ENCODE measurements at places on chromosomes 12 and 14.

DNA sequence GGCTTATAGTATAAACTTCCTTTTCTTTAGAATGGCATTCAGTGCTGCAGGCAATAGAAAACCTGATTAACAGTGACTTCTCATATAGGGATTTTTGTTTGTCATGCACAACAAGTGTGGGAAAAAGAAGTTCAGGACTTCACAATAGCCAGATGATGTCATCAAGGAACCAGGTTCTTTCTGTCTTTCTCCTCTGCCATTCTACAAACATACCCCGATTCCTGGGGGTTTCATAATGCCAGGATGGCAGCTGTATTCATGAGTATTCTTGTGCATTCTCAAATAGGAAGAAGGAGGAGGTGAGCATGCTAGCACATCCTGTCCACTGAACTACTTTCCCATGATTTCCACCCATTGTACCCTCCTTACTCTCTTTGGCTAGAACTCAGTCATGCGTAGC lies 182.7 kb upstream of the EEA1 start:
- no peaks in the 10 kb centered on the region for H3K36me3 ChIP-seq
- peaks cover 7% of the 10 kb centered on the region for H3K4me1 ChIP-seq
- DNase-seq: peak; percentile 65
- H3K4me3 ChIP-seq: no peak overlapping the region
- no peaks in the 10 kb centered on the region for H3K27me3 ChIP-seq

DNA sequence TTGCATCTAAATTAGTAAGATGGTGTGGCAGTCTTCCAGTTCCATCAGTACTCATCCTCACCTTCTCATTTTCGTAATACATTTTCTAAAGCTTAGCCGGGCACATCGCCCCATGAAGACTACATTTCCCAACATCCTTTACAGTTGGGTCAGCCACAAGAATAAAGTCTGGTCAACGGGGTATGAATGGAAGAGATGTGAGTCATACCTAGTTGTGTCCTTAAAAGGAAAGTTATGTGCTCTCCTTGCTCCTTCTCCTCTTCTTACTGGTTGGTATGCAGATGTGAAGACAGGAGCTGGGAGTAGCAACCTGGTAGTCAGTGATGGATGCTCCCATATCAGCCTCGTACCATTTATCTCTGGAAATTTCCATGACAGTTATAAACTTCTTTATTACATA lies 35.9 kb upstream of the EGLN3 start:
- H3K27me3 ChIP-seq: no peaks in the 10 kb centered on the region
- no peaks in the 10 kb centered on the region for H3K36me3 ChIP-seq
- DNase-seq: peak; percentile 71
- no peak overlapping the region for H3K27ac ChIP-seq
- no peak overlapping the region for H3K4me3 ChIP-seq

GRCh38 chr12:75634244-75635222 lies 123.1 kb upstream of the KRR1 start:
- H3K27me3 ChIP-seq: no peaks in the 10 kb centered on the region
- peaks cover 16% of the 10 kb centered on the region for H3K4me1 ChIP-seq
- H3K27ac ChIP-seq: 0 out of 2 replicates have a peak overlapping the region, but pooled peaks have one; percentile 56

GRCh38 chr12:27968972-27969623 lies 3.4 kb downstream of the PTHLH start:
- H3K27me3 ChIP-seq: no peaks in the 10 kb centered on the region
- no peaks in the 10 kb centered on the region for H3K36me3 ChIP-seq
- 0 out of 2 replicates have a peak overlapping the region, but pooled peaks have one; percentile 33 for H3K27ac ChIP-seq
- peaks cover 42% of the 10 kb centered on the region for H3K4me1 ChIP-seq
- peak; percentile 29 for DNase-seq

- H3K27me3 ChIP-seq: no peaks in the 10 kb centered on the region
- peak within 1 kb of the TSS; percentile 77 for H3K27ac ChIP-seq
- H3K4me1 ChIP-seq: peaks cover 75% of the 10 kb centered on the region
- H3K36me3 ChIP-seq: peaks cover 11% of the 10 kb centered on the region
- peak within 1 kb of the TSS; percentile 92 for H3K4me3 ChIP-seq
These were observed at the start of gene KRT80 for GRCh38 chr12:52191841-52192791. Gene KRT80 (minus strand): TSS chr12:52192014. CDS start chr12:52191902, 112 bp downstream.

- no peak for DNase-seq
- H3K36me3 ChIP-seq: no peaks in the 10 kb centered on the region
- H3K4me1 ChIP-seq: no peaks in the 10 kb centered on the region
- H3K4me3 ChIP-seq: peak overlapping the region; percentile 31
- H3K27ac ChIP-seq: no peak overlapping the region
These were observed 14.2 kb upstream of the PAX9 start for GRCh38 chr14:36647417-36647823.

GRCh38 chr14:68000511-68000910 lies 180.9 kb downstream of the RAD51B start:
- DNase-seq: no peak
- no peak overlapping the region for H3K27ac ChIP-seq
- peaks cover 7% of the 10 kb centered on the region for H3K4me1 ChIP-seq
- H3K27me3 ChIP-seq: no peaks in the 10 kb centered on the region
- H3K4me3 ChIP-seq: no peak overlapping the region

- H3K4me1 ChIP-seq: peaks cover 18% of the 10 kb centered on the region
- no peak overlapping the region for H3K4me3 ChIP-seq
- H3K27ac ChIP-seq: peak overlapping the region; percentile 60
- no peaks in the 10 kb centered on the region for H3K36me3 ChIP-seq
These were observed 826 bp downstream of the ZNF705A start for GRCh38 chr12:8157484-8158198.

DNA sequence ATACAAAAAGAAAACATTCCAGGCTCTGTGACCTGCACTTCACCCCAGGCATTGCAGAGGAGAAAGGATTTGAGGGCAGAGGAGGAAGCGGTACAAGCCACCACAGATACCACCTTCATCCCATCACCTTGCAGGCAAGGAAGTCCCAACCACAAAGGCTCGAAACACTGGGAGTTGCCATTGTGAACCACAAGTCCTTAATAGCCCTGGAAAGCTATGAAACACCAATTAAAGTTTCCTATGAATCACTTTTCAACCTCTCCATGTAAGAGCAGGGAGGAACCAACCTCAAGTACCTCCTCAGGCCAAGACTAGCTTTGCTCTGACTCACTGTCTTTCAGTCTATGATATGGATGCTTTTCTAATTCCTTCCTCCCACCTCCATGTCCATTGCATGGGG lies 27.0 kb downstream of the MAP3K9 start:
- H3K36me3 ChIP-seq: peaks cover 12% of the 10 kb centered on the region
- no peak overlapping the region for H3K4me3 ChIP-seq
- DNase-seq: peak; percentile 9
- H3K27me3 ChIP-seq: no peaks in the 10 kb centered on the region

DNA sequence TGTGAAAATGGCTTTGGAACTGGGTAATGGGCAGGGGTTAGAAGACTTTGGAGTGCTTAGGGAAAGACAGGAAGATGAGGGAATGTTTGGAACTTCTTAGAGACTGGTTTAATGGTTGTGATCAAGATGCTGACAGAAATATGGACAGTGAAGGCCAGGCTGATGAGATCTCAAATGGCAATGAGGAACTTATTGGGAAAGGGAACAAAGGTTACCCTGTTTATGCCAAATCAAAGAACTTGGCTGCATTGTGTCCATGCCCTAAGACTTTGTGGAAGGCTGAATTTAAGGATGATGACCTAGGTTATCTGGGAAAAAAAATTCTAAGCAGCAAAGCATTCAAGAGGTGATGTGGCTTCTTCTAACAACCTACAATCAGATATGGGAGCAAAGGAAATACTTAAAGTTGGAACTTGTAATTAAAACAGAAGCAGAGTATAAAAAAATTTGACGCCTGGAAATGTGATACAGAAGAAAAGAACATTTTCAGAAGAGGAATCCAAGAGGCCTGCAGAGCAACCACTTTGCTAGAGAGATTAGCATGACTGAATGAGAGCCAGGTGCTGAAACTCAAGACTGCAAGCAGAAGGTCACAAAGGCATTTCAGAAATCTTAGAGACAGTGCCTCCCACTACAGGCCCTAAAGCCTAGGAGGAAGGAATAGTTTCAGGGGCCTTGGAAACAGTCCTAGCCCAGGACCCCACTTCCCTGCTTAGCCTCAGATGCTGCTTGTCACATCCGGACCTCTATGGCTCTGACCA lies 65.6 kb upstream of the FLRT2 start:
- H3K4me3 ChIP-seq: no peak overlapping the region
- no peaks in the 10 kb centered on the region for H3K27me3 ChIP-seq
- DNase-seq: no peak
- H3K36me3 ChIP-seq: no peaks in the 10 kb centered on the region
- no peak overlapping the region for H3K27ac ChIP-seq

DNA sequence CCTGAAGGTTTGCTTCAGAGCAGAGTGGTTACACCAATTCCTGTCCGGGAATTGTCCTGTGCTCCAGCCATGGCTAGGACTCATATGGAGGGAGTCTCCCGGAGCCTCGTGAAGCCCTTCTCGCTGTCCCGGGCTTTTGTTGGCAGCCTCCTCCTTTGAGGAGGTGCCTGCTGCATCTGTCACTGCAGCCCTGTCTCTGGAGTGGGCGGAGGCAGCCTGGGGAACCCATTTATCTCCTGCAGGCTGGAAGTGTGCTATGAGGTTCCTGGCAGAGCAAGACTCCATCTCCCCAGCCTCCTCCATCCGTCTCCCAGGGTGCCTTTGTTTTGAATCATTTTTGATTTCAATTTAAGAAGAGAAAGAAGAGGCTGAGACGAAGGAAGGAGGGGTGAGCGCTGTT lies 355.3 kb downstream of the GLT1D1 start:
- H3K4me1 ChIP-seq: no peaks in the 10 kb centered on the region
- DNase-seq: no peak
- H3K27ac ChIP-seq: no peak overlapping the region
- no peaks in the 10 kb centered on the region for H3K36me3 ChIP-seq
- H3K27me3 ChIP-seq: peaks cover 30% of the 10 kb centered on the region
- no peak overlapping the region for H3K4me3 ChIP-seq

DNA sequence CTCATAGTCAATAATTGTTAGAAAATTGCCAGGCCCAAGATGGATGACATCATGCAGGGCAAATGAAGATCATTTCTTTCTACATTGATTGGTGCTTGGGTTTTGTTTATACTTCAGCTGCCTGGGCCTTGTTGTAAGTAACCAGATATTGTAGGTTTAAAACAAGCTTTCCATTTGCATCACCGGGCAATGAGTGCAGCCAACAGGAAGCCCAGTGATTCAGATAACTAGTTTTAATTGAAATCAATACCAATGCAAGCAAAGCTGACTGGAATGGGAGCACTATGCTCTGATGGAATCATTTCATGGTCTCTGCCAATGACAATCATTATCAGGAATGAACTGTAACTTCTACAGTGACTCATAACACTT lies 279.3 kb downstream of the DUSP6 start:
- H3K4me1 ChIP-seq: peaks cover 7% of the 10 kb centered on the region
- no peaks in the 10 kb centered on the region for H3K36me3 ChIP-seq
- no peak for DNase-seq
- H3K27me3 ChIP-seq: no peaks in the 10 kb centered on the region
- no peak overlapping the region for H3K4me3 ChIP-seq

- DNase-seq: no peak
- no peak overlapping the region for H3K27ac ChIP-seq
- no peaks in the 10 kb centered on the region for H3K27me3 ChIP-seq
These were observed 251.2 kb downstream of the ACSS3 start for GRCh38 chr12:81329085-81329484.

DNA sequence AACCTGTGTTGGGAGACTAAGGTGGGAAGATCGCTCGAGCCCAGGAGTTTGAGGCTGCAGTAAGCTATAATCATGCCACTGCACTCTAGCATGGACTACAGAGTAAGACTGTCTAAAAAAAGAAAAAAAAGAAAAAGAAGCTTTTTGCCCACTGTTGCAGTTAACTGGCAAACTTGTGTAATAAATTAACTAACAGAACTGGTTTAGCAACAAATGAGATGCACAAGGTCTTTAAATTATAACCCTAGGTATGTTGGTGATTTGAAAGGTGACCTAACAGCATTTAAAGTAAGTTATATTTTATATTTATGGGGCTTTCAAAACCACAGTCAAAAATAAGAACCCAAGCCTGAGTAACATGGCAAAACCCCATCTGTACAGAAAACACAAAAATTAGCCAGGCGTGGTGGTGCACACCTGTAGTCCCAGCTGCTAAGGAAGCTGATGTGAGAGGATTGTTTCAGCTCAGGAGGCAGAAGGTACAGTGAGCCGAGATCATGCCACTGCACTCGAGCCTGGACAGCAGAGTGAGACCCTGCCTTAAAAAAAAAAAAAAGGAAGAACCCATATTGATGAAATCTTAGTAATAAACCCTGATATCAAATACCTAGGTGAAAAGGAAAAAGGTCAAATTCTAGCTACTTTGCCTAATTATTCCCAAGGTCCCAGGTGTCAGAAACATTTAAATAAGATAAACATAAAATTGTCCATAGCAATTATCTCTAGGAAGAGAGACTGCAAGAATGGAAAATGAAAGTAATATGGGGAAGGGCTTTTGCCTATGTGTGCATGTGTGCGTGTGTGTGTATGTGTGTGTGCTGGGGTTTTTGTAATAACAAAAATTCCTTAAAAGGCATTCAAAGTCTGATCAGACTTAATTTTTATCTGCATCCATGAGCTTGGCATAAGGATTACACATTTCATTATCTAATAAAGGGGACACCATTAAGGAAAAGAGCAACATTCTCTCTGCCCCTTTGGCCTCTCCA lies 15.4 kb downstream of the SYNE2 start:
- peaks cover 52% of the 10 kb centered on the region for H3K4me1 ChIP-seq
- DNase-seq: peak; percentile 79
- H3K27me3 ChIP-seq: no peaks in the 10 kb centered on the region
- H3K4me3 ChIP-seq: no peak overlapping the region

- H3K36me3 ChIP-seq: no peaks in the 10 kb centered on the region
- no peak for DNase-seq
- H3K4me1 ChIP-seq: no peaks in the 10 kb centered on the region
- H3K27me3 ChIP-seq: no peaks in the 10 kb centered on the region
These were observed 16.0 kb downstream of the METTL3 start for GRCh38 chr14:21494902-21495762.

- H3K27me3 ChIP-seq: no peaks in the 10 kb centered on the region
- DNase-seq: peak; percentile 98
- H3K4me1 ChIP-seq: peaks cover 54% of the 10 kb centered on the region
- no peaks in the 10 kb centered on the region for H3K36me3 ChIP-seq
- no peak overlapping the region for H3K4me3 ChIP-seq
These were observed 81.1 kb upstream of the ST8SIA1 start for GRCh38 chr12:22415342-22416309.

- H3K27me3 ChIP-seq: no peaks in the 10 kb centered on the region
- H3K4me3 ChIP-seq: no peak overlapping the region
- H3K36me3 ChIP-seq: 0 out of 2 replicates have a peak, but pooled peaks cover 2% of the 10 kb centered on the region
- DNase-seq: no peak
- H3K27ac ChIP-seq: no peak overlapping the region
These were observed 19.4 kb downstream of the ZFYVE21 start for GRCh38 chr14:103735022-103735421.

DNA sequence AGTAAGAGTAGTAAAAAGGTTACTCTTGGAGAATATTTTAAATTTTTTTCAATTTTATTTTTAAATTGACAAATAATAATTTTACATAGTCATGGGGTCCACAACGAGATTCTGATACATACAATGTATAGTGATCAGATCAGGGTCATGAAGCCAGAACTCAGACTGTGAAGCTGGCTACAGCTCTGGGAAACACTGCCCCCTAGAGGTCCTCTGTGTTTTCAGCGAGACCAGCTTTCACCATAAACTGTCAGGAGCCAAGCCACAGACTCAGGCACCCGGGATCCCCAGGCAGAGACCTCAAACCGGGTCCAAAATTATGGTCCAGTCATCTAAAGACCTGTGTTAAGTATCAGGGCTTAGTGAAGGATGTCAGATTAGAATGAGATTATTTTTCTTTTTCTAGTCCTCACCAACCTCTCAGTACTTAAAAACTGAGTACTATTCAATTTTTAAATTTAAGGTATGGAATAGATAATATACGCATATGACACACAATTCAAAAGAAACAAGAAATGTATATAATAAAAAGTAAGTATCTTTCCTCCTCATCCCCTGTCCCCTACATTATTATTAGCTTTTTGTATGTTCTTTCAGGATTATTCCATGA lies 397.1 kb downstream of the MDGA2 start:
- H3K36me3 ChIP-seq: no peaks in the 10 kb centered on the region
- peak; percentile 9 for DNase-seq
- no peaks in the 10 kb centered on the region for H3K4me1 ChIP-seq

All from PC-9 (cell line).